ENCODE measurements at places on chromosomes 4 and X.

DNA sequence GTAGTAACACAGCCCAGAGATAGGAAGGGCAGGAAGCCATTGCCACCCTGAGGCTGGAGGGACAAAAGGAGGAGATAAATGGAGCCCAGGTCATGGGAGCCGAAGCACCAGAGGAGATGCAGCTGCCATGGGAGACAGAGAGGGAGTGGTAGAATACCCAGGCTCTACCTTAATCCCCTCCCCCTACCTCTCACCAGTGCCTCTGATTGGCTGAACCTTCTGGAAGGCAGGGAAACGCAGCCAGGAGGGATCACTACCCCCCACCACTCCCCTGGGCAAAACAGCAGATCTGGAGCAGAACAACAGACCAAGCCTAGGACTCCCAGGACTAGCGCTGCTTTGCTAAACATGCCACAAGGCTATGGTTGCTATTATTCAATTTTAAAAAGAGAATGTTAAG lies 114.2 kb downstream of the ZNF827 start:
- no peak for DNase-seq

DNA sequence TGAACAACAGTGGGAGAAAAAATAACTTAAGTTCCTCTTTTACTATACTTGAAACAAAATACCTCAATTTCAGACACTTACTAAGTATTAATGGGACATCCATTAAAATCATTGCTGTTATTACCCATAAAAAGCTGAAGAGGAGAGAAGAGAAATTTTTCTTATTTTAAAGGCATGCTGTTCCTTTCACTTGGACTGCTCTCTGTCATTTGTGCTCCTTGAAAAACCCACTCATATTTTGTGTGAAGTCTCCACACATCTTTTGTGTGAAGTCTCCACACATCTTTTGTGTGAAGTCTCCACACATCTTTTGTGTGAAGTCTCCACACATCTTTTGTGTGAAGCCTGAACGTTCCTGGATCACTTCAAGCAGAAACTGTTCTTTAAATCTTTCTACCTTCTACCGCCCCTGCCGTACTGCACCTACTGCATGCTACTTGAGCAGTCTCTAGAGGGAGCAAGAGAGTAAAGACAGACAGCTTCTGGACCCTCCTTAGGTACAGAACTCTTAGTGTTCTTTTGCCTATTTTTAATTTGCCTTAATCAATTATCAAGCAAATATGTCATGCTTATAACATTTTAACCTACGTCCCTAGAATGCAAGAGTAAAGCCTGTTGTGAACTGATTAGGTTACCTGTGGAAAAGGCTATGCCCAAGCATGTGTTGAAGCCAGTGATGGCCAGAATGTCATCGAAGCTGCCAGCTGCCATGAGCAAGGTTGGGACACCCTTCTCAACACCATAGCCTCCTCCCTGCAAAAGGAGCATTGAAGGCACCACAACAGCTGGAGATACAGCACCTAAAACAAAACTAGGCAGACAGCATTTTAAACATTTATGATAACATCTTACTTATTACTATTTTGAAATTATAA lies 27.1 kb upstream of the SLC9B1 start:
- no peak for DNase-seq

- no peak for DNase-seq
These were observed at the start of gene GAGE10 for GRCh38 chrX:49303346-49303745. TSS of gene GAGE10 (plus strand) at chrX:49303646. CDS start at chrX:49304860, 1,214 bp downstream.

- no peak for DNase-seq
These were observed at the start of gene DCHS2 for GRCh38 chr4:154491341-154492271. TSS of gene DCHS2 (minus strand) at chr4:154491799. CDS start at chr4:154491355, 444 bp downstream.

- no peak for DNase-seq
These were observed 13.8 kb upstream of the SLC2A9 start for GRCh38 chr4:10035130-10035529.

GRCh38 chrX:38754102-38754790 lies 47.0 kb upstream of the MID1IP1 start:
- DNase-seq: no peak

DNA sequence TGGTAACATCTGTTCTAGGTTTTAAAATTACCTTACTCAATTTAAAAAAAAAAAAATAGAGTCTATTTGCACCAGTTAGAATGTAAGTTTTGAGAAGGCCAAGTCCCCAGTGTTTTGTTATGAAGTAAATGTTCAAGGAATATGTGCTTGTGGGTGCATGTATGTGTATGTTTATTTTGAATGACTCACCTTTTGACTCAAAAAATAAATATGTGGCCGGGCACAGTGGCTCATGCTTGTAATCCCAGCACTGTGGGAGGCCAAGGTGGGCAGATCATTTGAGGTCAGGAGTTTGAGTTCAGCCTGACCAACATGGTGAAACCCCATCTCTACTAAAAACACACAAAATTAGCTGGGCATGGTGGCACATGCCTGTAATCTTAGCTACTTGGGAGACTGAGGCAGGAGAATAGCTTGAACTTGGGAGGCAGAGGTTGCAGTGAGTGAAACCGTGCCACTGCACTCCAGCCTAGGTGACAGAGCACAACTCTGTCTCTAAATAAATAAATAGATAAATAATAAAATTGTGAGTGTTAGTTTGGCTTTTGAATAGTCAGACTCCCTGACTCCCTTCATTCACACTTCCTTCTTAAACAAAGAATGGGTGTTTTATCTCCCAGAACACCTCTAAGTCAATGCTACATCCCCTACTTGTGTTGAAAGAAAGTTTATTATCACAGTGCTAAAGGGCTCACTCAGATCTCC lies 511.3 kb upstream of the PCDH7 start:
- DNase-seq: no peak

DNA sequence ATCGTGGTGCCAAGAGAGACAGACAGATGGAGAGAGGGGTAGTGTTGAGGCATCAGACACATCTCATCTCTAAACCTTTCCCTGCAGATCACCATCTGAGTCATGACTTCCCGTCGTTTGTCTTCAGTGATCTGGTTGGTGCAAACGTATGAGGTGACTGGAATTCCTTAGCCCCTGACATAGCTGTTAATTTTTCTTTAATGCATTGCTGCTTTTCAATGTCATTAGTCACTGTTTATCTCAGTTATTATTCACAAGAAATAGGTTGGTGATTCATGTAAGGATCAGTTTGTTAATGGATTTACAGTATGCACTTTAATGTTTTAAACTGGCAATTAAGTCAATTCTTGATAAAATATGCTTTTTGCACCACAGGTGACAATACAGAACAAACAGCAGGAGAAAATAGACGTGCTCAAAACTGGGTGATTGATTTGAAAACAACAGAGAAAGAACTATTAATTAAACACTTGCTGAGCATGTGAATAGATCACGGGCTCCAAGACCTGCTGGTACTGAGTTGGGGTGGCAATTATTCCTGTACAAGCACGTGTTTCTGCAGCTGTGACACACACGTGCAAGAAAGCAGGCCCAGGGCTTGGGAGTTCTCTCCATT lies 1.3 kb upstream of the TMEM154 start:
- no peak for DNase-seq

DNA sequence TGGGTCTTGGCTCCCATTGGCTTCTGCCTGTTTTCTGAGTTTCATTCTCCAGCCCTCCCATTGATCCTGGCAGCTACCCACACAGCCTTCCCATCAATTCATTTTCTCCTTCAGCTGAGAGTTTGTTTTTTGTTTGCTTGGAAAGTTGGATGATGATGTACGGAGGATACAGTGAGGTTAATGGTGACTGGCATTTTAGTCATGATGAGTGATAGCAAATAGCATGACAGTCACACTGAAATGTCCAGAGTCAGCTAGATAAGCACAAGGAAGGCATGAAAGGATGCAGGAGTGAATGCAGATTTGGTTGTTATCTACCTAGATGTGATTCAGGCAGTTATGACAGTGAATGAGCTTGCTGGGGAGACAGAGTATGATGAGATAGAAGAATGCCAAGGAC lies 30.6 kb upstream of the LCORL start:
- no peak for DNase-seq

- no peak for DNase-seq
These were observed 44.6 kb downstream of the CXorf58 start for GRCh38 chrX:23952391-23952790.

- DNase-seq: no peak
These were observed 6.8 kb upstream of the ANOS1 start for GRCh38 chrX:8738588-8739189.

DNA sequence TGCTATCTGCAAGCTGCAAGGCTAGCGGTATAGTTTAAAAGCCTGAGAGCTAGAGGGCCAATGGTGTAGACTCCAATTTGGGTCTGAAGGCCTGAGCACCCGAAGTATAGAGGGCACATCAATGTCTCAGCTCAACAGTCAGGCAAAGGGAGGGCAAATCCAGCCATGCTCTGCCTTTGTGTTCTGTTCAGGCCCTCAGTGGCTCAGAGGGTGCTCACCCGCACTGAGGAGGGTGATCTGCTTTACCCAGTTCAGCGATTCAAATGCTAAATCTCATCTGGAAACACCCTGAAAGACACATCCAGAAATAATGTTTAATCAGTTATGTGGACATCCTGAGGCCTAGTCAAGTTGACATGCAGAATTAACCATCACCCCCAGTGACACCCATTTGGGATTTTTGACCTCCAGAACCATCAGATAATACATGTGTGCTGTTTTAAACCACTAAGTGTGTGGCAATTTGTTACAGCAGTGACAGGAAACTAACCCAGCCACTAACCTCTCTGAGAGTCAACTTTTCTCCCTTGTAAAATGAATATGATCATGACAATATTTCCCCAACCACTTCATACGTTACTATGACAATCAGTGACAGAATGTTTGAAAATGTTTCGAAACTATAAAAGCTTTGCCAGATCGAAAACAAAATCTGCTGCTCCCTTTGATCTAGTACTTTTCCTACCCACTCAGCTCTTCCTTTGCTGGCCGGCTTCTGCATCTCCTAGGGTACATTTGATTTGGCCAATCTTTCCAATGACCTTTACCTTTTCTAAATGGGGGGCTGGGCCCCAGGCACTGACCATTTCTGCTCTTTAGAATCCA lies 8.4 kb upstream of the TBL1X start:
- DNase-seq: no peak

All from activated CD8-positive, alpha-beta memory T cell treated with anti-CD3 and anti-CD28 coated beads for 4 hours (primary cell).